HepG2 (cell line): ENCODE measurements at places on chromosomes 6 and 20. TPM values are rescaled to one million over a fixed set of nuclear protein-coding genes. Genes with fewer than 3 reads are reported as not detected.

GRCh38 chr6:119241111-119241465 is 108.5 kb downstream of the MAN1A1 start:
- peaks cover 14% of the 10 kb centered on the region for H3K36me3 ChIP-seq
- H3K4me1 ChIP-seq: peaks cover 43% of the 10 kb centered on the region
- DNase-seq: peak; percentile 31
- H3K27ac ChIP-seq: peak overlapping the region; percentile 19
- H3K27me3 ChIP-seq: no peaks in the 10 kb centered on the region

DNA sequence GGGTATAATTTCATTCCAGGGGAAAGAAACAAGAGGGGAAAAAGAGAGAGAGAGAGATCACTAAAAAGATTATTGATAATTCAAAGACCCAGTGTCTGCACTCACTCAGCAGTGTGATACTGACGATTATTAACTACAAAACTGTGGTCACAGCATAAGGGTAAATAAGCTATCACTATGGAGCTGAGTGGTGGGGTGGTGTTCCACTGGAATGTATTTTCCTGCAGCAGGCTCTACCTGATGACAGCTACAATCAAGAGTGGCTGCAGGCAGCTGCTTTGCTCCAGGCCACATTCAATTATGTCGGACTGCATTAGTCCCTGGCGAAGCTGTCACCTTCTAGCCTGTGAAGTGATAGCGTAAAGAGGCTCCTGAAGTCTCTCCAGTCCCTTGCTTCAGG is 122.2 kb upstream of the TFAP2D start:
- no peaks in the 10 kb centered on the region for H3K27me3 ChIP-seq
- no peaks in the 10 kb centered on the region for H3K4me1 ChIP-seq
- no peaks in the 10 kb centered on the region for H3K36me3 ChIP-seq

DNA sequence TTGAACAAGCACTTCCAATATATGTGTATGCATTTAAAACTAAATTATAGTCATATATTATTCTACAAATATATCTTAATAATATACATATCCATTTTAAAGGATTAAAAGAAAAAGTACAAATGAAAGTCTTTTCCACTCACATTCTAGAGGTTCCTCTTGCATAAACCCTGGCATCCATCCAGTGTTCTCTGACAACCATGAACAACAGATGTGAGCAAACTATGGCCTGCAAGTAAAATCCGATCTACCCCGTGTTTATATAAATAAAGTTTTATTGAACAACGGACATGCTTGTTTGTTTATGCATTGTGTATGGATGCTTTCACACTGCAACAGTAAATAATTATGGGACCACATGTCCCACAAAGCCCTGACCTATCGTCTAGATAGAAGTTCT is 1122.3 kb downstream of the EPHA7 start:
- no peaks in the 10 kb centered on the region for H3K4me1 ChIP-seq
- DNase-seq: no peak
- H3K27ac ChIP-seq: no peak overlapping the region
- H3K4me3 ChIP-seq: no peak overlapping the region

Gene BPI
- total RNA-seq: not detected in 2 replicates

DNA sequence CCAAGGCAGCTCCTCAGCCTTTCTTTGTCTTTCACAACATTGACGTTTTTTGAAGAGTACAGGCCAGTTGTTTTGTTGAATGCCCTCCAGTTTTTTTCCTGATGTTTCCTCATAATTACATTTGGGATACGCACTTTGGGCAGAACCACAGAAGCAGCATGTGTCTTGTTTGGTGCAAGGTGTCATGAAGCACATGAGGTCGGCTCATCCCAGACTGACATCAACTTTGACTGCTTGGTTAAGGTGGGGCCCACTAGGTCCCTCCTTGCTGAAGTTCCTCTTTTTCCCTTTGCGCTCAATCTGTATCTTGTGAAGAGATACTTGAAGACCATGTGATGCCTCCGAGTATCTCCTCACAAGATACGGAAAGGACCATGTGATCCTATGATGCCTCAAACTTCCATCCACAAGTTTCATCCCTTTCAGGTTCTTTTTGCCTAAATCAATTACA is 10.5 kb downstream of the SNAI1 start:
- no peak overlapping the region for H3K27ac ChIP-seq
- no peak for DNase-seq
- H3K4me3 ChIP-seq: no peak overlapping the region
- no peaks in the 10 kb centered on the region for H3K36me3 ChIP-seq
- H3K27me3 ChIP-seq: peaks cover 7% of the 10 kb centered on the region; the same call in 1 of the 2 replicates

- H3K27me3 ChIP-seq: peaks cover 4% of the 10 kb centered on the region; the same call in 1 of the 2 replicates
- H3K4me3 ChIP-seq: no peak overlapping the region
- DNase-seq: no peak
- no peak overlapping the region for H3K27ac ChIP-seq
- H3K4me1 ChIP-seq: peaks cover 8% of the 10 kb centered on the region; the same call in 1 of the 2 replicates
These were observed 12.4 kb upstream of the CCN5 start for GRCh38 chr20:44702776-44703175.

DNA sequence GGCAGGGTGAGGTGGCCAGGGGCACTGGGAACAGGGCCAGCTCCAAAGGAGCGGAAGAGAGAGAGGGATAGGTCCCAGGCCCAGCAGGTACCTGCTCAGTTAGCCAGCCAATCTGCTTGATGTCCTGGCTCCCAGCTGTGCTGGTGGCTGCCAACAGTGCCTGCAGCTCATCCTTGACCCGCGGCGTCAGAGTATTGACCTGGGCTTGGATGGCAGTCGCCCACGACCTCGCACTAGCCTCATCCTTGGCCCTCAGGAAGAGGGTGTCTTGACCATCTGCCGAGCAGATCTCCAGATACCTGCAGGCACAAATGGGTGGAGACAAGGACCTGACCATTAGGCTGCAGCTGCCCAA is 11.1 kb upstream of the CDK5RAP1 start:
- no peaks in the 10 kb centered on the region for H3K27me3 ChIP-seq
- no peaks in the 10 kb centered on the region for H3K4me1 ChIP-seq
- no peak for DNase-seq
- peaks cover 30% of the 10 kb centered on the region for H3K36me3 ChIP-seq

DNA sequence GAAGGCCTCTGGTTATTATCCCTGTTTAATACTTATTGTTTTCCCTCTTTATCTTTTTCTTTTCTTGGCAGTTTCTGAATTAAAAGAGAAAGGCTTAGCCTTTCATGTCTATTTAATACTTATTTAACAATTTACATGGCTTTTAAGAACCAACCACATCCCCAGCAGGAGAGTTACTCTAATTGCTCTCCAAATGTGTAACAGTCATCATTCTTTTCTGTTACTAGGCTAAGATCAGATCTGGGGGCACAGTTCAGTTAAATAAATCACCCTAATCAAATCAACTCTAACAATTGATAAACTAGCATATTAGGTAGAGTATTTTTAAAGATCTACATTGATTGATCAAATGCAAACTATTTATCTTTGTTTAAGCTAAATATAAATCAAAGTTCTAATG is 54.1 kb upstream of the NT5E start:
- no peak overlapping the region for H3K27ac ChIP-seq
- DNase-seq: no peak
- H3K4me3 ChIP-seq: no peak overlapping the region
- H3K4me1 ChIP-seq: peaks cover 67% of the 10 kb centered on the region

GRCh38 chr6:151729829-151730495 is 77.5 kb upstream of the ESR1 start:
- no peaks in the 10 kb centered on the region for H3K36me3 ChIP-seq
- no peaks in the 10 kb centered on the region for H3K27me3 ChIP-seq

- peaks cover 2% of the 10 kb centered on the region; the same call in 1 of the 2 replicates for H3K36me3 ChIP-seq
- no peak overlapping the region for H3K27ac ChIP-seq
- peak; percentile 35 for DNase-seq
- peaks cover 7% of the 10 kb centered on the region; the same call in 1 of the 2 replicates for H3K4me1 ChIP-seq
- H3K4me3 ChIP-seq: no peak overlapping the region
These were observed 98.8 kb downstream of the SASH1 start for GRCh38 chr6:148441454-148441911.

Gene MCCD1
- total RNA-seq: 0.15 and 0.36 TPM in 2 replicates
